Kidney glomerular epithelial cell (primary cell): ENCODE measurements at places on chromosomes 4 and X.
A peak's percentile ranks its signal among the peaks of the same experiment; 100 is the strongest.

- no peak for DNase-seq
These were observed 1.9 kb downstream of the PHOX2B start for GRCh38 chr4:41746440-41747229.

GRCh38 chr4:48558819-48559218 is 68.8 kb downstream of the ZAR1 start:
- no peak for DNase-seq

GRCh38 chrX:66013194-66013816 is 26.6 kb downstream of the VSIG4 start:
- DNase-seq, result no peak

DNA sequence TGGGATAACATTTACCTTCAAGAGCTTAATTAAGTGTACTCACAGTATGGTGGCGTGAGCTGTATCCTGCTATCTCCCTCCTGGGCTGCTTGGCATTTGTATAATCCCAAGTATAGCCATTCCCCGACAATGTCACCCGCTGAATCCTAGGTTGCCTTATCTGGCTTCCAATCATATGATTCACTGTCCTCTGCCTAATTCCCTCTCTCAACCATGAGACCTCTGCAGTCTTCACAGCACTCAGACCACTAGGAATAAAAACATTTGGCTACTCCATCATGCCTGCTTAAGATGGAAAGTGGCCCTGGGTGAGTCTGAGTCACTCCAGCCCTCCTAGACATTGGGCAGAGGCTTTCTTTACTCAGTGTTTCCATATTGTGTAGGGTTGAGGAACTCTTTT is 28.9 kb upstream of the WDFY3 start:
- no peak for DNase-seq

DNA sequence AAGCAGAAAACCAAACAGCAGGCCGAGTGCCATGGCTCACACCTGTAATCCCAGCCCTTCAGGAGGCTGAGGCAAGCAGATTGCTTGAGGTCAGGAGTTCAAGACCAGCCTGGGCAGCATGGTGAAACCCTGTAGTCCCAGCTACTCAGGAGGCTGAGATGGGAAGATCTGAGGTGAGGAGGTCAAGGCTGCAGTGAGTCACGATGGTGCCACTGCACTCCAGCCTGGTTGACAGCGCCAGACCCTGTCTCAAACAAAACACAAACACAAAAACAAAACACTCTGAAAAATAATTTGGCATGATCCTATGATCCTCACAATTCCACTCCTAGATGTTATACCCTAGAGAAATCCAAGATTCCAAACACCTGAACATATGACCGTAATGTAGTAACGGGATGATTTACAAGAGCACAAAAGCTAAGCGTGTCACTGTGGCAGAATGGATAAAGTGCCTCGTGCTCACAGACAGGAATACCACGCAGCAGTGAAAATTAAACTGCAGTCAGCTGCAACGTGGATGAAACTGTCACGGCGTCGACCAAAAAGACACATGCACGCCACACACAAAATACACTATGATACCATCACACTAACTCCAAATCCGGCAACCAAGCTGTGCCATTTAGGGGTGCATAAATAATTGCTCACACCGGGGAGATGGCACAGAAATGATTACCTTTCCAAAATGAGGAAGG is 1.7 kb downstream of the NELFA start:
- DNase-seq, result no peak

GRCh38 chrX:80807606-80807991 is 2.1 kb downstream of the BRWD3 start:
- peak; percentile 35 for DNase-seq
